ENCODE measurements at places on chromosomes 7 and 10.

DNA sequence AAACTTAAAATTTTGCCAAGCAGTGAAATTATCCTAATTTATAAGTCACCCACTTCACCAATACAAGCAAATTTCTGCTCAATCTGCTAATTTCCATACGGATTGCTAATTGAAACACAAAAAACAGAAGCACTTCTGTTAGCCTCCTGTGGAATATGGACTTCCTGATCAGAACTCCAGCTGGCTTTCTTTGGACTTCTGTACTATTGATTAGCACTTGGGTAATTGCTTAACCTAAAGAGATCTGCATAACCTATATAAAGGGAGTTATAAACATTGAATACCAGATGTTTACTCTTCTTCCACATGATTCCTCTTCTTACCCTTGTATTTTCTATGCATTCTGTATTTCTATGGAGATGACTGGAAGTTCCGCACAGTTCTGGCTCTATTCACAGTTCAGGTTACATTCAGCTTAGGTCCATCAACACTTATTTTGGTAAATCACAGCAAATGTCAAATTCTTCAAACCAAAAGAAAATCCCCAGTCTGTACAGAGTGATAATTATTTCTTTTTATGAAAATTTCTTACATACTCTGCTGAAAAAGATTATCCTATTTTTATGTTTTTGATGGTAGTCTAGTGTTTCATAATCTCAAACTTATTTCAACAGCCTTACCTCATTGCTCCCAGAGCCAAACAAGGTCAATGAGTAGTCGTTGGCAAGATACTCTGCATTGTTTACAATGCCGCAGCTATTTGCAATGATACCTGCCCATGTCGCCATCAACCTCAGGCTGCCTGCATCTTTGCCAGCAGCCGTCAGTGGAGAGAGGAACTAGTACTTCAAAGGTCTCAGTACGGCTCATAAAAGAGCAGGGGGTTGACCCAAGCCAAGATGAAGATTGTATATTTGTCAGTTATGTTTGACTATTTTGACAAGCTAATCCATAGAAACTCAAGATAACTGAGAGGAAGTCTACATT is 225.6 kb downstream of the AHR start:
- no peak for DNase-seq

GRCh38 chr10:50846753-50847152 is 38.7 kb downstream of the A1CF start:
- DNase-seq: no peak

DNA sequence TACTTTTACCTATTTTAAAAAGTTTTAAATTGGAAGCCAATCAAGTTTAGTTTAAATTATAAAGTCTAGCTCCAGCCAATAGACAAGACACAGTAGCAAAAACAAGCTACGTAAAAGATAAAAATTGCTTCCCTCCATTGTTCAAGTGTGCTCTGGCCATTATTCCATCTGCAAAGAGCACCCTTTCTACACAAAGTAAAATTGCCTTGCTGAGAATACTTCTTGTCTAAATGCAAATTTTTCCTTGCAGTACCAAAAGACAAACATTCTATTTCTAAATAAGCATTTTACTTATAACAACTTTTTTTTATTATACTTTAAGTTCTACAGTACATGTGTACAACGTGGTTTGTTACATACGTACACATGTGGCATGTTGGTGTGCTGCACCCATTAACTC is 75.9 kb upstream of the ZNF746 start:
- DNase-seq: no peak

DNA sequence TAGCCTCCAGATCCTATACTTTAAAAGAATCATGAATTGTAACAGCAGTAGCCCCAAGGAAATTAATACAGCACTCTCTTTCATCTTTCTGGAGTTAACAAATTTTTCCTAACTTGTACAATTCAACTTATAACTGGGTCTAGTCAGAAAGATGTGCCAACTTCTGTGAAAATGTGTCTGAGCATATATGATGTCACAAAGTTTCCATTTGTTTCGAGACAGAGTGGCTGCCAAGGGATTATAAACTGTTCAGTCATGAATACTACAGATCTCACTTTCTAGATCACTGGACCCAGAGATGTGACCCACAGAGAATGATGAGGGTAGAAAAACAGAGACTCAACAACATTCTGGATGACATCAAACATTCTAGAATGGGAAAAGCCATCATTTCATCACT is 249.2 kb upstream of the PHF14 start:
- no peak for DNase-seq

DNA sequence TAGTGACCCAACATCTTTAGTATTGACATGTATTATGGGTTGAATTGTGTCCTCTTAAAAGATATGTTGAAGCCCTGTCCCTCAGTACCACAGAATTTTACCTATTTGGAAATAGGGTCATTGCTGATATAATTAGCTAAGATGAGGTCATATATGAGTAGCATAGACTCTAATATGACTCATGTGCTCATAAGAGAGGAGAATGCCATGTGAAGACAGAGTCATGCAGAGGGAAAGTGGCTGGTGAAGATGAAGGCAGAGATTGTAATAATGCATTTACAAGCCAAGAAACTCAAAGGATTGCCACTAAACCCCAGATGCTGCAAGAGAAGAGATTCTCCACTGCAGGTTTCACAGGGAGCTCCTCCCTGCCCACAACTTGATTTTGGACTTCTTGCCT is 496.4 kb downstream of the KIF20B start:
- no peak for DNase-seq

GRCh38 chr10:102508506-102508905 is 4.7 kb downstream of the SUFU start:
- DNase-seq: no peak

- DNase-seq: no peak
Measured at GRCh38 chr7:140348161-140348849, 50.0 kb downstream of the SLC37A3 start.

DNA sequence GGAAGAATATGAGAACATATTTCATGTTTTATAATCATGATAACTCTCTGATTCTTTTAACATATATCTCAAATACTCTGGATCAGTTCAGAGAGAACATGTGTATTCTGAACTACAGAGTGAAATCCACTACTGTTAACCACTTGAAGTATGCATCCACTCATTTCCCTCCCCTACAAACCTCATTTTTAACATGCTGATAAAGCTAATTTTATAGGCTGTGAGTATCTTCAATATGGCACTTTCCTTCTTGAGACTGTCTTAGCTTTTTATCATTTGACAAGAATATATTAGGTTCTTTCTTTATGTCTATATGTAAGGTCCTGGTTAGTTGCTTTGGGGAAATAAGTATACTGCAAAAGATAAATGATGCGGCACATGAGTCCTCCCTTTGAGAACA is 154.8 kb downstream of the MLLT10 start:
- DNase-seq: no peak

DNA sequence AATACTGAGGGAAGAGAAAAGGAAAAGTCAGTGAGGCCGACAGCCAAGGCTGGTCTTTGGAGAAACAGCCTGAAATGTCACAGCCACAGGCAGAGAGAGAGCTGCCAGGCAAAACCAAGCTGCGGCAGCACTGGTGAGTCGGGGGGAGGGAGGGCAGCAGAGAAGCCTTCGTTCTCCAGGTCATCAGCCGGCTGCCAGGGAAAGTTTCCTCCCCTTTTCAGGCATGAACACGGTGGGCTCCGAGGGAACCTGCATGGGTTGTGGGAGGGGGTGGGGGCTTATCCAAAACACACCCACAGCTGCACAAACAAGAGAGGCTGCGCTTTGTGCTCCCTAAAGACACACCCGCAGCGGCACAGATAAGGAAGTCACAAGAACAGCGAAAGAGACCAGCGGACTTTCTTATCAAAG is 62.3 kb upstream of the NKX6-2 start:
- no peak for DNase-seq

- no peak for DNase-seq
Measured at GRCh38 chr7:141074162-141074991, 513 bp downstream of the TMEM178B start.

DNA sequence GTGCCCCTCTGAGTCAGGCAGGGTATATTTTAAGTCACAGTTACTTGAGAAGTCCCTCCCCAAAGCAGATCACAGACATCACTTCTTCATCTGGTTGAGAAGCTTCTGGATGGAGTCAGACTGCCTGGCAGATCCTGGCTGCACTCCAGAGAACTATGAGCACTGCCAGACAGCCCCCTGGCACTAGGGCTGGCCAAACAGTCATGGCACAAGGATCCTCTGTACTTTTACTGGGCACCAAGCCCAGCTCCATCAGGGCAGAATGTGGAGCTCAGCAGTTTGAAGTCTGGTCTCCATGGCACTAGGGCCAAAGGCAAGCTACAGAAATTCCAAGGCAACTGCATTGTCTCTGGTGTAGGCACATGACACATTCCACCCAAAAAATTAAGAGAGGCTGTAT is 162.1 kb downstream of the NRG3 start:
- DNase-seq: no peak

- peak; percentile 69 for DNase-seq
Measured at GRCh38 chr10:97553575-97554031, 19.0 kb upstream of the ANKRD2 start.

- DNase-seq: no peak
Measured at GRCh38 chr7:15306296-15306695, 255.5 kb downstream of the AGMO start.

- DNase-seq: no peak
Measured at GRCh38 chr10:13904064-13904463, 317.3 kb downstream of the PRPF18 start.

DNA sequence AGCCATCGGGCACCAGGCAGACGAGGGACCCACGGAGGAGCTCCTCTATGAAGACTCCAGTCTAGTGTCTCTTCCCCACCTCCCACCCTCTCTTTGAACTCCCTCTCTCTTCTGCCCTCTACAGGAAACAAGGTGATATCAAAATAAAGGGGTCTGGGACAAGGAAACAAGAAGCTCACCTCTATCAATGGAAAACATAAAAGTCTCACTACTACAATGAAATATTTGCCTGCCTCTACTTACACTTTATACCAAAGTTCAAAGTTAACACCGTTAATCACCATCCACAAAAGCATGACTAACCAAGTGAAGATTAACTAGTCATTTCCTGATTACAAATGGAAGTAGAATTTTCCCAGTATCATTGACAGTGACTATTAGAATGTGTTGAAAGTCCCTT is 82.2 kb downstream of the PARD3 start:
- no peak for DNase-seq

GRCh38 chr10:8776926-8777622 is 722.6 kb downstream of the GATA3 start:
- no peak for DNase-seq

- DNase-seq: no peak
Measured at GRCh38 chr10:6610647-6611046, 30.6 kb upstream of the PRKCQ start.

- no peak for DNase-seq
Measured at GRCh38 chr10:2949948-2950354, 117.4 kb upstream of the PFKP start.

GRCh38 chr7:20514364-20514763 is 101.1 kb upstream of the ABCB5 start:
- no peak for DNase-seq

GRCh38 chr7:139526578-139527544 is 3.4 kb downstream of the CLEC2L start:
- DNase-seq: no peak

- DNase-seq: no peak
Measured at GRCh38 chr10:123607386-123607785, 58.8 kb upstream of the GPR26 start.

DNA sequence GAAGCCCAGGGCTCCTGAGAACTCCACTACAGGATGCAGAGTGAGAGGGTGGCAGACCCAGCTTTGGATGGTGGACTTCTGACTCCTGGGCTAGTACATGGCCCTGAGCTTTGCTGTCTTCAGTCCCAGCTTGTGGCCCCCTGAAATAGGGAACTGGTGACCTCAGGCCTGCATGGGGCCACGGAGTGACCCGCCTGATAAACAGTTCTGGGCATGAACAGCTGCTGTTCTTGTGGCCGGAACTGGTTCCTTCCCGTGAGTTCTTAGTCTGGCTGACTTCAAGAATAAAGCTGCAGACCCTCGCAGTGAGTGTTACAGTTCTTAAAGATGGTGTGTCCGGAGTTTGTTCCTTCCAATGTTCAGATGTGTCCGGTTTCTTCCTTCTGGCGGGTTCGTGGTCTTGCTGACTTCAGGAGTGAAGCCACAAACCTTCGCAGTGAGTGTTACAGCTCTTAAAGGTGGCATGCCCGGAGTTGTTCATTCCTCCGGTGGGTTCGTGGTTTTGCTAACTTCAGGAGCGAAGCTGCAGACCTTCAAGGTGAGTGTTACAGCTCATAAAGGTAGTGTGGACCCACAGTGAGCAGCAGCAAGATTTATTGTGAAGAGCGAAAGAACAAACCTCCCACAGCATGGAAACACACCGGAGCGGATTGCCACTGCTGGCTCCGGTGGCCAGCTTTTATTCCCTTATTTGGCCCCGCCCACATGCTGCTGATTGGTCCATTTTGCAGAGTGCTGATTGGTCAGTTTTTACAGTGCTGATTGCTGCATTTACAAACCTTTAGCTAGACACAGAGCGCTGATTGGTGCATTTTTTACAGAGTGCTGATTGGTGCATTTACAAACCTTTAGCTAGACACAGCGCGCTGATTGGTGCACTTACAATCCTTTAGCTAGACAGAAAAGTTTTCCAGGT is 268.0 kb downstream of the ZEB1 start:
- no peak for DNase-seq

GRCh38 chr7:110204527-110204926 is 886.4 kb upstream of the LRRN3 start:
- no peak for DNase-seq

DNA sequence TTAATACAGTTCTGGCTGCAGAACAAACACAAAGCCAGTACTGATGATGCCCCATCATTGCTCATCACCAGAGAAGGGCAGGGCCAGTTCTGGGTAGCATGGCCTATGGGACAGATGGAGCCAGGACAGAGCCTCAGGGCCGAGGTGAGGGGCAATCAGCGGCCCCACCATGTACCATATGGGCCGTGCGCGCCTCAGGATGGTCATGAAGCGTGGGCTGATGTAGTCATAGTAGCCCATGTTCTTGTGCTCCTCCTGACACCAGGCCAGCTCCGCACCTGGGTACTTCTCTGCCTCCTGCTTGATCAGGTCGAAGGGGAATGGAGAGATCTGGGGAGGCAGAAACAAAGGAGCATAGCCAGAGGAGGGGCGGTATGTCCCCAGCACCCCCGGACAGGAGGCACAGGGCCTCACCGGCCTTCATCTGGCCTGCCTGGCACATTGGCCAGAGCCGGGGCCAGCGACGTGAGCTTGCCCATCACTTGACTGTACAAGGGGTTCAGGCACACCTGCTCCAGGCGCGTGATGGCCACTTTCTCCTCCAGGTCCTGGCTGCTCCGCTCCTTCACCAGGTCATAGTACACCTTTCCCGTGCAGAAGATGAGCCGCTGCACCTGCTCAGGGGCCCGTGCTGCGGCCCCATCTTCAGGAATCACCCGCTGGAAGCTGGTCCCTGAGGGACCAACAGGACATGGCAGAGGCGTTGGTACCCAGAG is 26.1 kb downstream of the OGDHL start:
- no peak for DNase-seq

GRCh38 chr7:102951839-102952238 is 39.0 kb downstream of the LRRC17 start:
- DNase-seq: no peak

GRCh38 chr7:148540041-148540738 is 50.4 kb upstream of the C7orf33 start:
- DNase-seq: no peak

GRCh38 chr7:128869138-128869943 is 6.7 kb downstream of the ATP6V1F start:
- peak; percentile 71 for DNase-seq

All from CD8-positive, alpha-beta T cell (primary cell).